ENCODE measurements at places on chromosomes 11 and 22.

- DNase-seq, result no peak
These were observed 31.2 kb upstream of the SNX19 start for GRCh38 chr11:130947481-130947880.

GRCh38 chr22:17194213-17194612 is 25.0 kb downstream of the ADA2 start:
- no peak for DNase-seq

DNA sequence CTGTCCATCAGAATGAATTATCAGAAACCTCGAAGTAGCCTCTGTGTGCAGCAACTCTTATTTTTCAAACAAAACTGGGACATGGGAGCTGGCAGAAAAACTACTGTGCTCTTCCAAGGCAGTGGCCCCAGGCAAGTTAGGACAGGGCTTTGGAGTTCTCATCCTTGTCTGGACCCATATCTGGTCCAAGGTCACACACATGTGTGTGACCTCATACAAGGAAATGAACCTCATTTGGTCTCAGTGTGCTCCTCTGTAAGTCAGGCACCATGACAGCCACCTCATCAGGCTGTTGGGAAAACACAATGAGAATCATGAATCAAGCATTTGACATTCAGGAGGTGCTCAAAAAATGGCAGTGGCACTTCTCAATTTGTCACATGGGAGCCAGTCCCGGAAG is 25.8 kb downstream of the LARGE1 start:
- DNase-seq, result no peak

- DNase-seq, result no peak
These were observed 85.7 kb downstream of the NECTIN1 start for GRCh38 chr11:119643212-119643875.

- no peak for DNase-seq
These were observed 31.7 kb downstream of the EXT2 start for GRCh38 chr11:44127130-44127529.

GRCh38 chr22:41927813-41928212 is 1.2 kb upstream of the TNFRSF13C start:
- no peak for DNase-seq

GRCh38 chr11:122202161-122202950 is 86.3 kb upstream of the BLID start:
- peak; percentile 89 for DNase-seq

DNA sequence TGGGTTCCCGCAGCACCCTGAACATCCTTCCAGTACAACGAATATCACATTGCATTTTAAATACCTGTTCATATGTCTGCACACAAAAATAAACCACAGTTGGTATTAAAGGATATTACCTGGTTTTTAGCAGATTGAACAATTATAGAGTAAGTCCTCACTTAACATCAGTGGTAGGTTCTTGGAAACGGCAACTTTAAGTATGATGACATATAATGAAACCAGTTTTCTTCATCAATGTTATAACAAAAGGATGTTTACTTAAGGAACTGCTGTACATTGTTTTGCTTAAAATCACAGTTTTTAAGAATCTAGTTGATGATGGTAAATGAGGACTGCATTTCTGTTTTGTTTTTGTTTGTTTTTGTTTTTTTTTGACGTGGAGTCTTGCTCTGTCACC is 28.0 kb downstream of the TRIM66 start:
- DNase-seq, result no peak

DNA sequence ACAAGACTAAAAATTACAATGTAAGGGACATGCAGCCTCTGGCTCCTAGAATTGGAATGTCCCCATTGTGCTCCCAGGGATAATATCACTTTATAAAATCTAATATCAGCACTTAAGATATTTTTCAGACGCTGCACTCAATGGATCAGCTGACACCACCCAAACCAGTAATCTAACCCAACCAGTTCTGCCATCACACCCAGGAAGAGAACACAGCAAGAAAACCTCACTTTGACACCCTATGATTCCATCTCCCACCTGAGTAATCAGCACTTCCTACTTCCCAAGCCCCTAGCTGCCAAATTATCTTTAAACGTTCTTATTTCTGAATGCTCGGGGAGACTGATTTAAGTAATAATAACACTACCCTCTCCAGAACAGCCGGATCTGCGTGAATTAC is 2.6 kb downstream of the CASP4 start:
- no peak for DNase-seq

DNA sequence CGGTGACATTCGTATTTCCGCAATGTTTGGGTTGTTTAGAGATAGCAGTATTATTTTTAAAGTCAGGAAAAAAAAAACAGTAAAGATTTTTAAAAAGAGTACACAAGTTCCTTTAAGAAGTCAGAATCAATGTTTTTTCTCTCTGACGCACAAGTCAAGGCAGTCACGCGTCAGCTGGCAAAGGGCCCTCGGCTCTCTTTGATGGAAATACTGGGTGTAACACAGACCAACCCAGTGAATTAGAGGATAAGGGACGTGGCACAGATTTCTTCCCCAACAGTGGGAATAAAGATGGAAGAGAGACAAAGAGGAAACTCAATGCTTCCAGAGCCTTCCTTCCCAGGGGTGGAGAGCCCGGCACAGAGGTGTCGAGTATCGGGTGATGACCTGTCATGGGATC is 13.4 kb downstream of the ASCC2 start:
- DNase-seq, result no peak

- no peak for DNase-seq
These were observed 2.0 kb downstream of the NTM start for GRCh38 chr11:131372234-131372962.

- DNase-seq, result no peak
These were observed 9.7 kb upstream of the TXNRD2 start for GRCh38 chr22:19951346-19951745.
